ENCODE measurements at places on chromosomes 11 and 22.

- no peak for DNase-seq
These were observed 25.5 kb downstream of the SCGB1A1 start for GRCh38 chr11:62444236-62444833.

DNA sequence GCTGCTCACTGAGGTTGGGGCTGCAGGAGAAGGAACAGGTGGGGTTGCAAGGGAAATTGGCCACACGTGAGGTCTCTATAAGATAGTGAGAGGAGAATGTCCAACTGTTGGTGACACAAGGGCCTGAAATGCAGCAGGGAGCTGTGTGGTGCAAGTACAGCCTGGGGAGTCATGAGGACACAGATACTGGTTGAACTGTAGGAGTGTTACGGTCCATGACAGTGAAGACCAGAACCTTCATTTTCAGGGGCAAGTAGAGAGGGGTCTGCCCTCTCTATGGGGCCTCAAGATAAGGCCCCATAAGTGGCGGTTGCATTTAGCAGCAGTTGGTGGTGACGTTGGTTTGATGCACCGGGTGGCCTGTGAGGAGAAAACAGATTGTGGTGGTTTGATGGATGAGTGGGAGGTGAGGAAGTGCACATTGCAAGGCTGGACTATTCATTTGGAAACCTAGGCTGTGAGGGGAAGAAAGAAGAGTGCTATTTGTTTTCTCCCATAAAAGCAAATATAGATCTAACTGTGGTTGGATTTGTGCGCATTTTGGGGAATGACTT is 39.4 kb downstream of the MICAL2 start:
- DNase-seq: peak; percentile 92

GRCh38 chr11:124329787-124330478 is 9.9 kb upstream of the OR8D2 start:
- DNase-seq: no peak

GRCh38 chr11:127601578-127601977 is 601.0 kb upstream of the KIRREL3 start:
- no peak for DNase-seq

GRCh38 chr11:36699271-36699670 is 101.2 kb upstream of the RAG2 start:
- DNase-seq: no peak

DNA sequence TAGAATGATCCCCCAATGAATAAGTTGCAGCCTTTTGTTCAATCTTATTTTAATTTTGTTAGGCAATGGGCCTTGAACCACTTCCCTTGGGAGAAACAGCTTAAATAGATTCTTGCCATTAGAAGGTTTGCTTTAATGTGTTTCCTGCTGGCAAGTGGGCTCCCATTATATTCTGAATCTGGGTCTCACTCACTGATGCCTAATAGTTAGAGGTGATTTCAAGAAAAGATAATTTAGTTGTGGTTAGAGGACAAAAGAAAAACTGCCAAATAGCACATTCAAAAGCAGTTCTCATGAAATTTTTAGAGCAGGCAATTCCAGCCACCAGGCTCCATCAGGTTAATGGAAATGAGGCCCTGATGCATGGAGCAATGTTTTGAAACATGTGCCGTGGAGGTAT is 362.6 kb upstream of the CHORDC1 start:
- no peak for DNase-seq

DNA sequence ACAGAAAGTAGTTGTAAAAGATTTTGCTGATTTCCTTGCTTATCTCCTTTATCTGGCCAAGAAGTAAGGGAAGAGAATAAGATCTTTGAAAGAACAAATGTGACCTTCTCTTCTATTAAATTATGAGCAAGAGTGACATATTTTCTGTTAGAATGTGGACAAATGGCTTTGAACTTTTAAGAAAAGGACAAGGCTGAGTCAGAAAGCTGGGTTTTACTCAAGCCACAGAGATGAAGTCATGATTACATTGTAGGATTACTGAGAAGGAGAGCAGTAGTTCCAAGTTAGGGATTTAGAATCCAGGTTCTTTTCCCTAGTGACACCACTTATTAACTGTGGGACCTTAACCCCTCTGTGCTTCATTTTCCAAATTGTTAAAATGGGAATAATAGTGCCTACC is 13.5 kb downstream of the CCDC90B start:
- DNase-seq: no peak

DNA sequence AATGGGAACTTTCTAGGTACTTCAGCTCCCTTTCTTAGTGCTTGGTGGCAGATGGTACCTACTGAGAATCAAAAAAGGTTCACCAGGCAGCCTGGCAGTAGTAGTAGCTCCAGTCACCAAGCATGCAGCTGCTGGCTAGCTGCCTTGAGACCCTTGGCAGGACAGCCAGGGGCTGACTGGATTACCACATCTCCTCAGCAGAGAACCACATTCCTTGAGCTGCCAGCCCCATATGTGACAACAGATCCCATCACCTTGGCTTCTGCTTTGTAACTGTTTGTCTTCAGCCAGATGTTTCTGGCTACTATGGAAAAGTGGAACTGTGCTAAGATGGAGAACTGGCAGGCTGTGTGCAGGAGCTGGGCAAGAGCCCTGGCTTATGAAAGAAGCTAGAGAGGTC is 39.6 kb upstream of the CHRM4 start:
- DNase-seq: no peak

GRCh38 chr11:102010776-102011494 is 36.3 kb upstream of the CFAP300 start:
- DNase-seq: no peak

DNA sequence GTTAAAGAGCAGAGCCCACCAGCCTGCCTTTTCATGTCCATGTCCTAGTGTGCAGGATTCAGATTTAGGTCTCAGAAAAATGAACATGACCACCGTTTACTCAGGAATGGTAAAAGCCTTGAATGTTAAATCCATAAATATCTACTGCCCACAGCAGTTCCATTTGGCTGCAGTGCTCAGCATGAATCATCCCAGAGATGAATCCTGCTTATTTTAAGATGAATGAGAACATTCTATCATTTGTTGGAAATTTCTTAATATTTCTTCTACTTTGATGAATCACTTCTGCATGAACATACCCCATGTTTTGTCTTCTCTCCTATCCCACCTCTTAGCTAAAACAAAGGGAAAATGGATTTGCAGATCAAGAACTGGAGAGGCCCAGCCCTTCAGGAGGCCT is 47.5 kb upstream of the AQP11 start:
- DNase-seq: no peak

GRCh38 chr11:62115085-62115694 is 8.6 kb upstream of the INCENP start:
- DNase-seq: no peak

- DNase-seq: no peak
These were observed 31.9 kb downstream of the COMMD9 start for GRCh38 chr11:36257351-36257750.

DNA sequence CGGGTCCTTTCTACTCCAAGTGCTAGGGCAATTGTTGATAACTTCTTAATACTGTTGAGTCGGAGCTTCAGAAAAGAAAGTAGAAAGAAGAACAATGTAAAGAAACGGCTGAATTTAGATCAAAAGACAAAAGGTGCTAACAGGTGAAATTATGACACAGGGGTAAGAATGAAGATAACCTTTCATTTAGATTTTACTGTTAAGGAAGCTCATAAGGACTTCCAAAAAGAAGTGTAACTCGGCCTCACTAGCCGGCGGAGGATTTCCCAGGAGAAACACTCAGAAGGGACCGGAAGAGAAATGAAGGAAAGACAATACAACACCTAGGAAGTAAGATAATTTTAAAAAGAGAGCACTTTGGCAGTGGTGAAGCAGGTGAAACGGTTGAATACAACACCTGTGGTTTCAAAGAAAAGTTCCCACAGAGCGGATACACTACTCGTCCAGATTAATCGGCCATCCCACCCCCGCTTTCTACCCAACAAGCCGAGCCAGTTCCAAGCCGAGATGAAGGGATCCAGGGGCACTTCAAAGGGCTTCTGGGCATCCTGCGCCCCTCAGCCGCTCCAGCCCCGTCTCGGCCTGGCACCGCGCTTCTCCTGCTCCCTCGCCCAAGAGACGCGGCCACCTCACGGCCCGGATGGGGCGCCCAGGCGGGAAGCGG is 737 bp downstream of the PPP2R1B start:
- no peak for DNase-seq

DNA sequence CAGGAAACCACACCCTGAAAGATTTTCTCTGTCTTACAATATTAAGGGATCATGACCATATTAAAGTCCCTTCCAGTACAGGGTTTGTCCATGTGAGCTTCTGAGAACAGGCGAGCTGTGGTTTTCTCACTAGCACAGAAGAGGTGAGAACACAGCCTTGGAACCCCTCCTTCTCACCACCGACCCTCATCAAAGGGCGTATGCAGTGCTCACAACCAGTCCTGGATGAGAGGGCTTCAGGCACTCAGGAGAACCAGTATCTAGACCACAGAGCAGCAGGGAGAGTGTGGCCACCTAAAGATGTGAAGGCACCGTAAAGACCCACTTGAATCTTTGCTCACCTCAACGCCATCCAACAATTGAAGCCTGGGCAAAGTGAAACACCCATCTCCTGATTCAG is 397.0 kb downstream of the ETS1 start:
- no peak for DNase-seq

DNA sequence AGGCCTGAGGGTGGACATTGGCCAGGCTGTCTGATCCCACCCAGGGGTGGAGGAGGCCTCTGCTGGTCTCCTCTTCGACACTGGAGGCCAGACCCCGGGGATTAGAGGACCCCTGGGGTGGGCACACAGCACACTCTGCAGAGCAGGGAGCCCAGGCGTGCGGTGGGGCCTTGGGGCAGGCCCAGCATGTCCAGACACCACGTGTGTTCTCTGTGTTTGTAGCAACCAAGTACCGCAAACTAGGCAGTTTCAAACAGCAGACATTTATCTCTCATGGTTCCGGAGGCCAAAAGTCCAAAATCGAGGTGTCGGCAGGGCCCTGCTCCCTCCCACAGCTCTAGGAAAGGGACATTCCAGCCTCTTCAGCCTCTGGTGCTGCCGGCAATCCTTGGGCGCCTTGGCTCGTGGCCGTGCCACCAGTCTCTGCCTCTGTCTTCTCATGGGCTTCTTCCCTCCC is 1.5 kb downstream of the PANX2 start:
- no peak for DNase-seq

- DNase-seq: no peak
These were observed 40.3 kb upstream of the GRAMD4 start for GRCh38 chr22:46579751-46580449.

DNA sequence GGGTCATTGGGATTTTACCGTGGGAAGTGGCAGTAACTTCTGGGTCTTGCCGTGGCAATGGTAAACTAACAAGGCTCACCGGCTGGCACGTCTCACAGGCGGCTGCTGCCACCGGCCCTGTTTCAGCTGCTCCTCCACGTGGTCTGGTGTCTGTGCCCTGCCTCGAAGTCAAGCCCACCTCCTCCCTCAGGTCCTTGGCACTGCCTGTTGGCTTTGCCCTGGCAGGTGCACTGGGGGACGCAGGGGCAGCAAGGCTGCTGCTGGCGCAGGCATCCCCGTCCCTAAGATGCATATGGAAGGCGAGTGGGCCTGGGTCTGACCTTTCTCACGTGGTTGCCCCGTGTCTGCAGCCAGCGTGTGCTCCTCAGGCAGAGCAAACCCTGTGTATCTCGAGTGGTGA is 783.6 kb downstream of the BRD1 start:
- no peak for DNase-seq

DNA sequence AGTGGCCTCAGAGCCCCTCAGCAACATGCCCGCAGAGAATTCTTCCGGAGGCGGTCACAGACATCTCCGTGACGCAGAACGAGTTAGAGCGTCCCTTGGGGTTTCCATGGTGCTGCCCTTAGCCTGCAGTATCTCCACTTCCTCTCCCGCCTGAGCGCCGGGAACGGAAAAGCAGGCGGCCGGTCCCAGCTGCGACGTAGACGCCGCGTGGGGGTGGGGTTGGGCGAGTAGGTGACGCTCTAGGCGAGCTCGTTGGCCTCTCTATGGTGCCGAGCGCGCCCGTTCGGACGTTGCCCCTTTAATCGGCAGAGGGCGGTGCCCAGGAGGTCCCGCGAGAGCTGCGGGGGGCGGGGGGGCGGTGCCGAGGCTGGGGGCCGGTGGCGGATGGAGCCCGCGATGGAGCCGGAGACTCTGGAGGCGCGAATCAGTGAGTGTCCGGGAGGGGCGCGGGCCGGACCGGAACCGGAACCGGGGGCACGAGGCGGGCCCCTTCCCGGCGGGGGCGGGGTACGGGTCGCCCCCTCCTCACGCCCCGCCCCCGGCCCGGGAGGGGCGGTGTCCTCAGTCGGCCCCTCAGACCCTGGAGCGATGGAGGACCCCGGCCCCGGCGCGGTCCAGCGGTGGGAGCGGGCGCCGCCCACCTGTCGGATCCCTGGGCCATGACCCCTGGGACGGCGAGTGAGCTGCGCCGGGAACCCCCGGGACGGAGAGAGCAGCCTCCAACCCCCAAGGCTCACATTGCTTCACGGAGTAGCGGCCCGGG is at the start of gene GGA1:
GGA1 (plus strand) TSS at position 358 of the 763 bp plus-strand sequence; CDS start at position 385, 27 bp downstream.
- DNase-seq: peak; percentile 96

- DNase-seq: no peak
These were observed 107.6 kb downstream of the GALNT18 start for GRCh38 chr11:11514246-11514645.

- no peak for DNase-seq
These were observed 50.6 kb upstream of the ACCSL start for GRCh38 chr11:43997022-43997660.
